ENCODE measurements at places on chromosomes 3 and 15. TPM values are rescaled to one million over a fixed set of nuclear protein-coding genes. Genes with fewer than 3 reads are reported as not detected.

Gene NANOGP8
- total RNA-seq: not detected

Gene SLCO2A1
- 4.8 TPM for total RNA-seq

Gene KBTBD13
- total RNA-seq: not detected

Gene GALNT15
- 0.69 TPM for total RNA-seq

Gene CCNL1
- total RNA-seq: 94.9 TPM

Gene YEATS2
- 21.8 TPM for total RNA-seq

Gene SHC4
- 0.24 TPM for total RNA-seq

Gene SLC2A2
- not detected for total RNA-seq

Gene ZBTB47
- 2.5 TPM for total RNA-seq

Gene ZNF620
- 2.8 TPM for total RNA-seq

Gene C2CD4A
- not detected for total RNA-seq

Gene SPINT1
- 3.8 TPM for total RNA-seq

Gene PLA2G4B
- 0.71 TPM for total RNA-seq

Gene NEK10
- 0.29 TPM for total RNA-seq

Gene QTRT2
- 37.0 TPM for total RNA-seq

Gene CHRFAM7A
- total RNA-seq: 17.5 TPM

Gene BCHE
- total RNA-seq: 1.7 TPM

Gene PROS1
- 5.9 TPM for total RNA-seq

Gene FOXB1
- 0.06 TPM for total RNA-seq

Gene CCR5
- not detected for total RNA-seq

Gene GABRR3
- total RNA-seq: not detected

Gene ALG1L2
- not detected for total RNA-seq

Gene AGBL1
- not detected for total RNA-seq

Gene SKOR1
- total RNA-seq: not detected

Gene GATM
- total RNA-seq: 28.1 TPM

Gene RFT1
- total RNA-seq: 7.1 TPM

Gene TGM5
- not detected for total RNA-seq

Gene ZDHHC23
- 6.0 TPM for total RNA-seq

Gene NPAP1
- total RNA-seq: 0.03 TPM

Gene PRR20G
- not detected for total RNA-seq

Gene ZKSCAN7
- total RNA-seq: 2.1 TPM

Gene HRG
- total RNA-seq: not detected

Gene RTP3
- total RNA-seq: not detected
